ENCODE measurements at places on chromosomes 12 and 14. TPM values are rescaled to one million over a fixed set of nuclear protein-coding genes. Genes with fewer than 3 reads are reported as not detected.

GRCh38 chr12:26250801-26251200 lies 55.4 kb downstream of the SSPN start:
- peaks cover 10% of the 10 kb centered on the region for H3K27me3 ChIP-seq
- H3K36me3 ChIP-seq: peaks cover 5% of the 10 kb centered on the region
- H3K27ac ChIP-seq: no peak overlapping the region
- no peaks in the 10 kb centered on the region for H3K4me1 ChIP-seq
- no peak overlapping the region for H3K4me3 ChIP-seq

Gene NKX2-1
- total RNA-seq: not detected

Gene CPNE6
- not detected for total RNA-seq

Gene TMEM253
- not detected for total RNA-seq
